Hematopoietic multipotent progenitor cell (in vitro differentiated cells): ENCODE measurements at places on chromosomes 1 and 21.

- DNase-seq = no peak
Measured at GRCh38 chr1:106972074-106972473, 84.4 kb upstream of the PRMT6 start.

GRCh38 chr1:60151311-60151710, 77.7 kb upstream of the C1orf87 start:
- no peak for DNase-seq

DNA sequence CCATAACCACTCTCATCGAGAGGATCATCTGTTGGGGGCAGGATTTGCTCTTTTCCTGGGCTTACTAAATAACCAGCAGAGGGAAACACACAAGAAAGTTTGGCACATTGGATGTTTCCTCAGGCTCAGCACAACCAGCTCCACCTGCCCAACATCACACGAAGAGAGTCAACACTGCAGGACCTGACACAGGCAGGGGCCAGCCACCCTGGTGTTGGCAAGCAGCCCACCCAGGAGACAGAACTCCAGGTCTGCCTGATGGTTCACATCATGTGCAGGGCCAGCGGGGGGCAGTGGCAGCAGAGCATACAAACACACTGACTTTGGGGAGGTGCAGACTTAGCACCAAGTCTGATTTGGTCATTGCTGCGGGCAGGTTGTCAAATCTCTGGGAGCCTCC, 182.3 kb upstream of the GALNT2 start:
- no peak for DNase-seq

DNA sequence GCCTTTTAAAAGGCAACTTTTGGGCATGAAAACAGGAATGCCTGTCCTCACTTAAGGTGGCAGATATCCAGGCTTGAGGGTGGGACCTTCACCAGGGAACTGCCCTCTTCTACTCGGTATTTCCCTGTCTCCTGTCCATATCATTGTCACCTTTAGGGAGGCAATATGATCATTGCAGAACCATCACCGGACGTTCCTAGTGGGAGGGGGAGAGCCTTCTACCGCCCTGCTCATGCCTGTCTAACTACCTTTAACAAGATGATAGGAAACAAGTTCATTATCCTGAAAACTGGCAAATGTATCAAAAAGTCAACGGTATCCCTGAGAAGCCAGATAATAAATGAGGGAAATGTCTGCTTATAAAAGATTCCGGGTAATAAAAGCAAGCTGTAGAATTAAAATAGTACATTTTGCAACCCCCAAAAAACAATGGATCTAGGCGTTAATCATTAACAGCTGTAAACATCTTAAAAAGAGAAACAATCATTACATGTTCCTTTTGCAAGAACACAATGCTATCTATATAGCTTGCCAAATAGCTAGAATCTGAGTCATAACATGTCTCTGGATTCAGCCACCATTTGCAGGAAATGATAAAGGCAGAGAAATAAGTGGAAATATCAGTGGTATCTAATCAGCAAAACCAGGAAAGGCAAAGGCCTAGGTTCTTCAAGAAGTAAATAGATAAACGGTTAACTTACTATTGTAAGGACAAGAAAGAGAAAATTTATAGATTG, 852.9 kb upstream of the ADGRL4 start:
- no peak for DNase-seq

GRCh38 chr1:14373081-14373758, 225.3 kb upstream of the KAZN start:
- no peak for DNase-seq
